ENCODE measurements at places on chromosomes 2 and 18. TPM values are rescaled to one million over a fixed set of nuclear protein-coding genes. Genes with fewer than 3 reads are reported as not detected.

Gene UPP2
- not detected for total RNA-seq

Gene MAP2
- 11.2 TPM for total RNA-seq

Gene SERPINB4
- total RNA-seq: 0.13 TPM

Gene STPG4
- under 0.01 TPM for total RNA-seq

Gene TGFA
- total RNA-seq: 8.0 TPM

Gene MDH1B
- total RNA-seq: 0.13 TPM

Gene HAUS1
- total RNA-seq: 43.4 TPM

Gene SAG
- under 0.01 TPM for total RNA-seq

Gene RAB6C
- not detected for total RNA-seq

Gene POMC
- total RNA-seq: 0.63 TPM

Gene REG1B
- not detected for total RNA-seq

Gene PEX13
- total RNA-seq: 37.9 TPM

DNA sequence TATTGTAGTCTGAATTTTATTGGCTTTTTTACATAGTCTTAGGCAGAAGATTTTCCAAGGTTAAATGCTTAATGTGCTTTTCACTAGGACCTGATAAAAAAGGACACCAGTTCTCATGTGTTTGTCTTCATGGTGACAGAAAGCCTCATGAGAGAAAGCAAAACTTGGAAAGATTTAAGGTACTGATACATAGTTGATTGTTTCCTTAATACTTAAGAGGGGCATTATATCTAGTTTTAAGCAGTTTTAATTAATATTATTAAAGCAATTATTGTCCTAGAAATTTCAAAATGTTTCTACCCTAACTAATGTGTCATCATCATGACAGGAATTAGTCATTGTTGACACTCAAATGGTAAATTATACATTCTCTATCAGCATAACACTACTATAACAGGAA lies 35.3 kb downstream of the DDX1 start:
- DNase-seq: no peak

- DNase-seq: no peak
Measured at GRCh38 chr2:223528036-223528435, 74.1 kb downstream of the SCG2 start.

- no peak for DNase-seq
Measured at GRCh38 chr2:186426153-186427016, 59.7 kb upstream of the ZC3H15 start.

DNA sequence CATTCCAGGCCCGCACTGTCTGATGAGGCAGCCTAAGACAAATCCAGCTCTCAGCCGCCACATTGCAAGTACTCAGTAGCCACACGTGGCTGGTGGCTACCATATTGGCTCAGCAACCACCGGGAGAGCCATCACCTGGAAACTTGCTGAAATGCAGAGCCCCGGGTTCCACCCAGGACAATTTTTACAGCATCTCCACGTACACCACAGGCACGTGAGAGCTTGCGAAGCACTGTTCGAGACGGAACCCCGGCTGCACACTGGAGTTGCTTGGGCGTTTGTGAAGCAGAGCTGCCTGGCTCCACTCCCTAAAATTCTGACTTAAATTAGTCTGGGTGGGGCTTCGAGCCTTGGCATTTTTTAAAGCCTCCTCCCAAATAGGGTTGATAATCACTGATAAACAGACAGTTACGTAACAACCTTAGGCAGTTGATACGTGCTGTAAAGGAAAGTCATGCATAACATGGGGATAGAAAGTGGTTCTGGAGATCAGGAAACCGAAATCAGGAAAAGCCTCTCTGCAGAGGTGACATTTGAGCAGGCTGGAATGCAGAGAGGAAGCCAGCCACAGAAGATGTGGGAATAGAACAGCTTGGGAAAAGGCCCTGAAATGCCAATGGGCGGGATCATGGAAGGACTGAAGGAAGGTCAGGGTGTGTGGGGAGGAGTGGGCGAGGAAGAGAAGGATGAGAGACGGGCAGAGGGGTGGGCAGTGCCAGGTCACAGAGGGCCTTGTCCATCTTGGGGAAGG lies 6.2 kb downstream of the ASAP2 start:
- DNase-seq: peak; percentile 49

GRCh38 chr2:23512778-23513177 lies 127.8 kb downstream of the KLHL29 start:
- no peak for DNase-seq

- DNase-seq: no peak
Measured at GRCh38 chr2:44107086-44107740, 61.5 kb upstream of the PPM1B start.

- no peak for DNase-seq
Measured at GRCh38 chr2:98732430-98733051, 1.6 kb upstream of the MGAT4A start.

GRCh38 chr18:22185273-22185672 lies 15.9 kb downstream of the GATA6 start:
- no peak for DNase-seq

DNA sequence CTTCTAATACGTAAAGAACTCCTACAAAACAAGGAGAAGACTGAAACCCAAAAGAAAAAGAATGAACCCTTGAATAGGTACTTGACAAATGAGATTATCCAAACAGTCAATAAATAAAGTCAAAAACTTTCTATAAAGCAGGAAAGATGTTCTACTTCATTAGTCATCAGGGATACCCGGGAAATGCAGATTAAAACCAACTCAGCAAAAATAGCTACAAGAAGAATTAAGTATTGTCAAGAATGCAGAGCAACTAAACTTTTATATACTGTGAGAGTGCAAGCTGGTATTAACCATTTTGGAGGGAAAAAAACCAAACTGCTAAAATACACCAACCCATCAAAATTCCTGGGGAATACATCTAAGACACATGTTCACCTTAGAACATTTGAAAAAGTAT lies 10.4 kb downstream of the TXNL1 start:
- DNase-seq: no peak

- DNase-seq: no peak
Measured at GRCh38 chr2:85185431-85185940, 52.3 kb downstream of the TCF7L1 start.

DNA sequence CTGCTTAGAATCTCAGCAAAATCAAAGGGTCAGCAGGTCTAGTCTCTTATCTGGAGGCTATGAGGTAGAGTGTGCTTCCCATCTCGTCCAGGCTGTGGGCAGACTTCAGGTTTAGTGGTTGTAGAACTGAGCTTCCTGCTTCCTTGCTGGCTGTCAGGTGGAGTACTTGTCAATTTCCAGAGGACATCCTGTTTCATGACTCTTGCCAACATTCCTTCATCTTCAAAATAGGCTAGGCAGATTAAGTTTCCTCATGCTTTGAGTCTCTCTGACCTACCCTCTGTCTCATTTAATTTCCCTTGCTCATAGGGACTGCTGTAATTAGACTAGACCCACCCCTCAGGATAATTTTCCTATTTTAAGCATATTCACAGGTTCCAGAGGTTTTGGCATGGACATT lies 562.6 kb downstream of the SPAG16 start:
- no peak for DNase-seq

DNA sequence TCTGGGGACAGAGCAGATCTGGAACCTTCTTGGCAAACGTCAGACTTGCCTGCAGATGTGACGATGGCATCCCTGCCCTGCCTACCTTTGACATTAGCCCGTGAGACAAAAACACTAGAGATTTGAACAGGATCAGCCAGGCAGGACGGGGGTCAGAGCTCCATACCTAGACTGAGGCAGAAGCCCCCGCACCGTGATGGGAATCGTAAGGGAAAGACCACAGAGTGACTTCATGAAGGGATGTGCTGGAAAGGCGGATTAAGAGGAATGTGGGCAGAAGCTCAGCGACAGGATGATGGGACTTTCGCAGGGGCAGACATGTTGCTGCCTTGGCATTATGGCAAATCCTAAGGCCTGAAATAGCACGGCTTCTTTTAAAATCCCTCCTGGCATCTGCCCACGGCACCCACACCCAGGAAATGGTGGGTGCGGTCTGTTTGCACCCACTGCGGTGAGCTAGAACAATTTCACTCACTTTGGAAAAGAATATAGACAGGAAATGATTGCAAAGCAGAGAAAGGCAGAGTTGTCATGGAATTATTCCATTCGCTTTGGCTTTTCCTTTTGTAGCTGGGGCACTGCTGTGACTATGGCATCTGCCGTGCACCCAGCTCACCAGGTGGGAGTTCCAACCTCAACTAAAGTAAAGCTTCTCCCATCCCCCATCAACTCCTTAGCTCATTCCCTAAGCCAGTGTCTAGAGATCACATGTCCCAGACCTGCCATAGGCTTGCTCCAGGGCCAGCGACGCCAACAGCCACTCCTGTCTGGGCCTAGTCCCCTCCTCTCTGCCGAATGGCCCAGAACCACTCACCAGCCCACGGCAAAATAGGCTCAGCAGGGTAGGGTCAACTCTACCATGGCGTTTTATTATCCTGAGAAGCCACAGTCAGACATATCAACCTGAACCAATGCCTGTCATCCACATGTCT lies 112.7 kb upstream of the NPAS2 start:
- DNase-seq: no peak

- DNase-seq: peak; percentile 45
Measured at GRCh38 chr2:241234962-241235740, 46.7 kb downstream of the ANO7 start.

GRCh38 chr2:117128461-117128860 lies 686.0 kb upstream of the DDX18 start:
- DNase-seq: no peak

GRCh38 chr2:85930129-85931124 lies 41.6 kb upstream of the ST3GAL5 start:
- no peak for DNase-seq

- no peak for DNase-seq
Measured at GRCh38 chr2:199101487-199101886, 356.3 kb downstream of the SATB2 start.

DNA sequence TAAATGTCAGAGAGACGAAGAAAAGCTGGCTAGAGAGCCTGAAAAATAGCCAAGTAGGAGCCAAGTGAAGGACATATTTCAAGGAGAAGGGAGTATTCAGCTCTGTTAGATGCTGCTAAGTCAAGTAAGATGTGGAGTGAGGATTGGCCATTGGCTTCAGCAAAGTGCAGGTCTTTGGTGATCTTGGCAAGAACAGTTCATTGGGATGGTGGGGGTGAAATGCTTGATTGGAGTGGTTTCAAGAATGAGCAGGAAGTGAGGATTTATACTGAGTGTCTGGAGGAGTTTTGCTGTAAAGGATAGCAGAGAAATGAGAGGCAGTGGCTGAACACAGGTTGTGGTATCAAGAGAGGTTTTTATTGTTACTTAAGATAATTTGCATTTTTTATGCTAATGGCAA lies 139.7 kb downstream of the PRPF40A start:
- DNase-seq: no peak

- no peak for DNase-seq
Measured at GRCh38 chr2:168149150-168149974, 98.0 kb downstream of the STK39 start.

GRCh38 chr2:169225906-169226305 lies 136.4 kb downstream of the LRP2 start:
- DNase-seq: no peak

DNA sequence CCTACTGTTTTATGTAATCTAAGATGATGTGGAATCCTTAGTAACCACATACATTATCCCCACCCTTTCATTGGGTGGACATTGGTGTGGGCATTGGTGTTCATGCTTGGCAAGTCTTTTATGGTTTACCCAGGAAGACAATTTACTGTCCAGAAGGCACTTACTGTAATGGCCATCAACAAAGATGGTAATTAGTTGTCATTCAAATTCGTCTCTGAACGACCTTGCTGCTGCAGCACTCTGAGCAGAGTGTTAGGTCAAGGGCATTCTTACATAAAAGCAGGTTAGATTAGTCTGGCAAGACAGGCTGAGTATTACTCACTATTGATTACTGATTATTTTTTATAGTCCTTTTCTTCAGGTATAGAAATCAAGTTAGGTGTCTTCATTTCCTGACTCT lies 447.9 kb downstream of the XIRP2 start:
- DNase-seq: no peak

DNA sequence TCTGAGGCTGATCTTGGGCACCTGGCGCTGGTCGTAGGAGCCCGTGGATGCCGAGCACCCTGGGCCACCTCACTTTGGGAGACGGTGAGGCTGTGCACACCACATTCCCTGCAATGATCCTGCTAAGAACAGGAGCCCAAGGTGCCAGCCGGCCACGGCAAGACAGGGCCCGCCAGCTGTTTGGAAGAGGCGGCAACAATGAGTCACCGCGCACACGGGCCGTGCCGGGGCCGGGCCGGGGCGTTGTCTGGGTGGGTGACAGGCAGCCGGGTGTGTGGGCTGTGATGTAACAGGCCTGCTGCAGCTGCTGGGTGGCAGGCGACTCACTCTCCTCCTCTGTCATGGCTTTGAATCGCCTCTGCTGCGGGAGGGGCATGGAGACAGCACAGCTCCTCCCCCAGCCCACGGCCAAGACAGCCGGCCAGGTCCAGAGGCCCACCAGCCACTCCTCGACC lies 49.7 kb upstream of the ODC1 start:
- DNase-seq: peak; percentile 49

DNA sequence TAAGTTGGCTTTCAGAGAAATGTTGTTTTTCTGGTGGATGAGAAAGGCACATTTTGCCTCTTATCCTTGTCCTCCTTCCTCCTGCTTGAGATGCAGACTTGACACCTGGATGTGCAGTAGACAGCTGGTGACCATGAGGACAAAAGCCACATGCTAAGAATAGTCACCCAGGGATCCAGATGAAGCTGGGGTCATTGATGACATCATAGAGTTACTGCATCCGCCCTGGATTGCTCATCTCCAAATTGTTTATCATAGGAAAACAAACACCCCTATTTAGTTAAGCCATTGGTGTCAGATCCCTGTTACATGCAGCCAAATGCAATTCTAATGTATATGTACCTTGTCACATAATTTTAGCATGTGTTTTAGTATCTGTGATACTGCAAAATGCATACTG lies 16.3 kb upstream of the SLC1A4 start:
- no peak for DNase-seq

- DNase-seq: no peak
Measured at GRCh38 chr2:173938700-173939384, 26.3 kb downstream of the SP3 start.

GRCh38 chr2:71291398-71291797 lies 40.2 kb upstream of the ZNF638 start:
- no peak for DNase-seq

All from dermis microvascular lymphatic vessel endothelial cell (primary cell).